ENCODE measurements at places on chromosomes 5 and 9. TPM values are rescaled to one million over a fixed set of nuclear protein-coding genes. Genes with fewer than 3 reads are reported as not detected.

The PAIP2 gene
- total RNA-seq: 33.7 TPM

The ACSL6 gene
- total RNA-seq: 1.1 TPM

The GHR gene
- total RNA-seq: 6.0 TPM

The DCANP1 gene
- not detected for total RNA-seq

The IGIP gene
- total RNA-seq: 12.4 TPM

The ATOX1 gene
- total RNA-seq: 56.0 TPM

The SEC16A gene
- total RNA-seq: 49.1 TPM

The RNF183 gene
- total RNA-seq: not detected

The MARCOL gene
- not detected for total RNA-seq

The TMEM171 gene
- 5.9 TPM for total RNA-seq

The FBXW11 gene
- total RNA-seq: 44.1 TPM

The SLC36A3 gene
- total RNA-seq: not detected

The ZNF300 gene
- total RNA-seq: 4.0 TPM

The ENTREP1 gene
- 4.2 TPM for total RNA-seq

The FAM193B gene
- 52.1 TPM for total RNA-seq

The ZFYVE16 gene
- 20.4 TPM for total RNA-seq

The PCDHGA5 gene
- total RNA-seq: 2.1 TPM

The LAMC3 gene
- total RNA-seq: 1.4 TPM

The IL33 gene
- total RNA-seq: 1.9 TPM
